Hematopoietic multipotent progenitor cell (in vitro differentiated cells): ENCODE measurements at places on chromosomes 4 and X. TPM values are rescaled to one million over a fixed set of nuclear protein-coding genes. Genes with fewer than 3 reads are reported as not detected.

The USP51 gene
- 9.7 TPM for total RNA-seq

The SLC9A7 gene
- total RNA-seq: 84.0 TPM

The GUCY1A1 gene
- total RNA-seq: 84.0 TPM

The VCX gene
- not detected for total RNA-seq

The PAGE2 gene
- total RNA-seq: not detected

The GAB1 gene
- 17.0 TPM for total RNA-seq

The PPP1R2C gene
- not detected for total RNA-seq

The MBNL3 gene
- 31.8 TPM for total RNA-seq

The CLDN34 gene
- not detected for total RNA-seq
